ENCODE measurements at places on chromosomes 12 and 14.

GRCh38 chr12:11105546-11105945 lies 13.4 kb upstream of the TAS2R43 start:
- no peak for DNase-seq

GRCh38 chr12:82801951-82802610 lies 115.4 kb downstream of the TMTC2 start:
- no peak for DNase-seq

- DNase-seq: no peak
These were observed 212.2 kb upstream of the NPAS3 start for GRCh38 chr14:32726516-32726915.

DNA sequence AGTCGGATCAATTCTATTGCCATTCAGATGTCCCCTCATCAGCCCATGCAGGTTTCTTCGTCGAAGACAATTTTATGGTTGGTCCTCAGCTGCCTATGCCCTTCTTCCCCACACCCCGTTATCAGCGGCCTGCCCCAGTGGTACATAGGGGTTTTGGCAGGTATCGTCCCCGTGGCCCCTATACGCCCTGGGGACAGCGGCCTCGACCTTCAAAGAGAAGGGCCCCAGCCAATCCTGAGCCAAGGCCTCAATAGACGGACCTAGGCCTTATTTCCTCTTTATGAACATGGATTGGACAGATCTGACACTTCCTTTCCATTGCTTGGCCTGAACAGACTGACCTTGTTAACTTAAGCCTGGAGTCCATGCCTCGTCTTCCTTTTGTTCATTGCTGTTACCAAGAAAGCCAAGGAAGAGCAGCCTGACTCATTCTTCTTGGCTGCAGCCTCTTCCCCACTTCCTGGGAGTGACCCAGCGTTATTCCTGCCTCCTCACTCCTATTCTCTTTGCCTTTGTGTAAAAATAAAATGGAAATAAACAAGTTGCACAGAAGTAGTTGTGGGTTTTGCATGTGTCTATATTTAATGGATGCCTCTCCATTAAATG lies 156.5 kb upstream of the AMIGO2 start:
- DNase-seq: no peak

DNA sequence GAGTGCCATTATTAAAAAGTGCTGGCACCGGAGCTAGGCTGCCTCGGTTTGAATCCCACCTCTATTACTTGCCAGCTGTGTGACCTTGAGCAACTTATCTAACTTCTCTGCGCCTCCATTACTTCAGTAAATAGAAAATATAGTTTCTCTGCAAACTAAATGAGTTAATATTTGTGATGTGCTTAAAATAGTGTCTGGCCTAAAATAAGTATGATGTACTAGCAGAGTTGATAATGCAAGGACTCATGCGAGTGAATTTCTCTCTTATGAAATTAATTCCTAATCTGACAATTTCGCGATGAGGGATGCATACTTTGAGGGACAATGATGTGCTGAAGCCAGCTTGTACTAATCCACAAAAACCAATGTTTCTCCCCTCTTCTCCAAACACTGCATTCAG lies 180.8 kb upstream of the NTF3 start:
- DNase-seq: no peak
